ENCODE measurements at places on chromosomes 2 and 18. TPM values are rescaled to one million over a fixed set of nuclear protein-coding genes. Genes with fewer than 3 reads are reported as not detected.

The PGAP1 gene
- 65.5 TPM for total RNA-seq

- no peak for DNase-seq
Observed at GRCh38 chr2:189521699-189522434, 58.7 kb downstream of the SLC40A1 start.

DNA sequence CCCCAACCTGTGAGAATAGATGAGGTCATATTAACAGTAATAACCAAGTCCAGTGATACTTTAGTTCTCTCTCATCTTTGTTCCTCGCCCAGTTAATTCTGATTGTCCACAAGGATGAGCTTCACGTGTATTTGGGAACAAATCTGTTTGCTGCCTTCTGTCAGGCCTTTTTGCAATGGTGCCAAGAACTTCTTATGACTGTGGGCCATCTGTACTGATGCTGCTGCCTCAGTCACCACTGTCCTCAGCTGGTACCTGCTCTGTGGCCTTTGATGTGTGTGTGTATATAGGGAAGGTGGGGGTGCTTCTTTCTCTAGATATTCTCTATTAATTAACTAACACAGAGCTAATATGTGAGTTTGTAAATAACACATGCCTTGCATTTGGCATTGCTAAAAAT, 392.9 kb downstream of the TGIF1 start:
- DNase-seq, result no peak

GRCh38 chr2:21643180-21643579, 519.4 kb downstream of the TDRD15 start:
- no peak for DNase-seq

DNA sequence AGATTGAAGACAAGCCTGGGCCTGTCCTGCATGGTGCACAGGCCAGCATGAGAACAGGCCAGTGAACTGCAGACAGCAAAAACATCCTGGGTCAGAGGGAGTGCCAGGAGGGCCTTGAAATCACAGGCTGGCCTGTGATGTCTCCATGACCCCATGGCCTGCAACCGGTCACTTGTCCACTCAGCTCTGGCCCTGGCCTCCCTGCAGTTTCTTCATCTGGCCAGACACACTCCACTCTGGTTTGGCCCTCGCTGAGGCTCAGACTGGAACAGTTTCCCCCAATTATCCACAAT, 12.6 kb downstream of the CYRIA start:
- no peak for DNase-seq

- DNase-seq, result no peak
Observed at GRCh38 chr2:166468124-166469024, 25.7 kb downstream of the SCN7A start.

The SERPINB10 gene
- not detected for total RNA-seq

The REG3G gene
- total RNA-seq, result not detected

The ERLEC1 gene
- total RNA-seq, result 43.4 TPM

The SH3YL1 gene
- 24.3 TPM for total RNA-seq

- no peak for DNase-seq
Observed at GRCh38 chr2:104290566-104290891, 563.4 kb upstream of the POU3F3 start.

GRCh38 chr2:36380624-36381481, 25.3 kb downstream of the CRIM1 start:
- DNase-seq, result peak; percentile 68

The CDKL4 gene
- total RNA-seq, result not detected

The ANKRD62 gene
- 0.15 TPM for total RNA-seq

DNA sequence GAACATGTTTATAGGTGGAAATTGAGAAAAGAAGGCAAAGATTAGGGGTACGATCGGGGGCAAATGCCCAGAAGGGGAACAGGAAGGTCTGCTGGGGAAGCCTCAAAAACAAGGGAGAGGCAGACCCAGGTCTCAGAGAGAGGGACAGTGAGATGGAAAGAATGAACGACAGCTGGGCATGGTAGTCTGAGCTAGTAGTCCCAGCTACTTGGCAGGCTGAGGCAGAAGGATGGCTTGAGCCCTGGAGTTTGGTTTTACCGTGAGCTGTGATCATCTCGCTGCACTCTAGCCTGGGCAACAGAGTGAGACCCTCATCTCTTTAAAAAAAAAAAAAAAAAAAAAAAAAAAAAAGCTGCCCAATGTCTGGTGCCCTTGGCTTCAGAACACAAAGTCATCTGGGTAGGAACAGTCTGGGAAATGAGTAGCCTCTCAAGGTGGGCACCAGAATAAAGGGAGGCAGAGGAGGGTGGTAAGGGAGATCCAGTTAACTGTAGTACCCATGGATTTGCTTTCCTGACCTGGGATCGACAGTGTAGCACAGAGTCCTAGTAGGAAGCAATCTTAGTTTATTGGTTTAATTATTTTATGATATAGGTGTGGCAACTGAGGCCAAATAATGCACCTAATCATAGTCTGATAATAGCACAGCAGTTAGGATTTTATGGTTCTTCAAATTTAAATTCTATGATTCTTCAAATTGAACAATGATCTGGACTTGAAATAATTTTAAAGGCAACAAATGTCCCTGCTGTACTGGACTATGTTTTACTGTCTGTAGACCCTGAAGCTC, 3.5 kb downstream of the RRM2 start:
- no peak for DNase-seq

DNA sequence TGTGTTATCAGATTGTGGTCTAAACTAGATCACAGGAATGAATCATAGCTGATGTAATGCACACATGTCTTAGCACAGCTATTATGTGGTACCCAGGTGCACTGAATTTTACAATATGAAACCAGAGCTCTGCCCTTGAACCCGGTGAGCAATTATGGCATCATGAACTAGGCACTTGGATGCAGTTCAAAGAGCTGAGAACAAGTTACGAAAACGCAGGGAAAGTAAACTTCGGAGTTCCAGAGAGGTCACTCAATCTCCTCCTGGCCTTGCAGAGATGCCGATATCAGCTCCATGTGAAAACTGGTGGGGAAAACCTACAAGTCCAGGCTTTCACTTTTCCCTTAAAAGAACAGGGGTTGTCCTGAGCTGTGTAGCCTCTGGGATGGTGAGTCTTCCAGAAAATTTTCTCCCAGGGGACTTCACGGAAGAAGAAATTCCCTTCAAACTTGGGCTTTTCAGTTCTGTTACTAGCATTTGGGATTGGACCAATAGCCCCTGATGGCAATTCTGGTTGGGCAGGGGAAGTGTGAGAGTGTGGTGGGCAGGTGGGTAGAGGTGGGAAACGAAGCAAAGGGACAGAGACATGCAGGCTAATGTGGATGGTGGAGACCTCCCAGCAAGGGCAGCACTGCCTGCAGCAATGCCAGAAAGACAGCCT, 71.1 kb upstream of the SH3BP4 start:
- DNase-seq, result no peak

- peak; percentile 26 for DNase-seq
Observed at GRCh38 chr2:134134313-134134706, 119.6 kb upstream of the MGAT5 start.

- no peak for DNase-seq
Observed at GRCh38 chr18:48202350-48203260, 206.6 kb downstream of the ZBTB7C start.
